ENCODE measurements at places on chromosomes 5 and 9. TPM values are rescaled to one million over a fixed set of nuclear protein-coding genes. Genes with fewer than 3 reads are reported as not detected.

- no peak for DNase-seq
Observed at GRCh38 chr5:1139331-1140170, 27.7 kb upstream of the SLC12A7 start.

Gene CATSPER3
- total RNA-seq: 0.44 TPM

GRCh38 chr5:65882278-65882677 lies 44.1 kb upstream of the ERBIN start:
- no peak for DNase-seq

- DNase-seq: no peak
Observed at GRCh38 chr9:103242025-103242424, 246.9 kb downstream of the CYLC2 start.

Gene GRM6
- total RNA-seq: 0.05 TPM

DNA sequence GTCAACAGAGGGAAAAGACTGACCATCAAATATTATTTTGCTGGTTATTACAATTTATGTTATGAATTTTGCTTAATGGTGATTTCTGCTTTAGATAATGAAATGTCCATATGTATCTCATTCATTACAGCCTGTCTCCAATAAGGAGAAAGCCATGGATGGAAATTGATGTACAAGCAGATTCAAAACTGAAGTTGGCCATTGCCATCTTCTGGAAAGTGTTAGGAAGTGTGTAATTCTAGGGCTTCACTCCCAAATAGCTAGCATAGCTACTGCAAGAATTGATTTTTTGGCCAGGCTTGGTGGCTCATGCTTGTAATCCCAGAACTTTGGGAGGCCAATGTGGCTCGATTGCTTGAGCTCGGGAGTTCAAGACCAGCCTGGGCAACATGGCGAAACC lies 45.8 kb downstream of the DYNC2I2 start:
- no peak for DNase-seq

Gene NDOR1
- 40.3 TPM for total RNA-seq

GRCh38 chr9:107261106-107261505 lies 22.0 kb upstream of the RAD23B start:
- no peak for DNase-seq

Gene ZNF454
- 4.3 TPM for total RNA-seq

GRCh38 chr5:135822959-135823358 lies 11.5 kb upstream of the SLC25A48 start:
- DNase-seq: no peak

DNA sequence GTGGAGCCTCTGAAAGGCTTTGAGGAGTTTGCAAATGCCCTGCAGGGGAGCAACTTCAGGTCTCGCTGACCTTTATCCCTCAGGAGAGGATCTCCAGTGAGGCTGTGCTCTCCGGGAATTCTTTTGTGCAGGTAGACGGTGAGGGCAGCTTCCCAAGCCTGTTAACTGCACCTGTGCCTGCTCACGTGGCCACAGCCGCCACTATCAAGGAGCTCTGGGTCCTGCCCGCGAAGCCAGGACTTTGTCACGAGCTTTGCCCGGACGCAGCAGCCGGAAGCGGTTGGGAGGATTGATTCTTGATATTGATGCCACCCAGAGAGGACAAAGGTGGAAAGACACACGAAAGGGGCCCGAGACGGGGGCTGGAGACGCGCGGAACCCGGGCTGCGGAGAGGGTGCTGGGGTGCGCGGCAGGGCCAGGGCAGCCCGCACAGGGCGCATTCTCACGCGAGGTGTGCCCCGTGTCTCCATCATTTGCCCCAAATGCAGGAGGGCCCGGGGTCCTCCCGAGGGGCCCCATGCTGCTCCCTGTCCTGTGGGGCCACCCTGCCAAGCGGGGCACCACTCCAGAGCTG lies 18.2 kb downstream of the SLC9A3 start:
- DNase-seq: no peak

- no peak for DNase-seq
Observed at GRCh38 chr5:57778501-57779091, 296.0 kb upstream of the ACTBL2 start.

GRCh38 chr5:178671602-178672144 lies 44.8 kb upstream of the CLK4 start:
- DNase-seq: no peak

- DNase-seq: peak; percentile 71
Observed at GRCh38 chr9:136711751-136712689, at the start of gene DIPK1B. DIPK1B (plus strand) TSS chr9:136712572; CDS start chr9:136712666, 94 bp downstream.

DNA sequence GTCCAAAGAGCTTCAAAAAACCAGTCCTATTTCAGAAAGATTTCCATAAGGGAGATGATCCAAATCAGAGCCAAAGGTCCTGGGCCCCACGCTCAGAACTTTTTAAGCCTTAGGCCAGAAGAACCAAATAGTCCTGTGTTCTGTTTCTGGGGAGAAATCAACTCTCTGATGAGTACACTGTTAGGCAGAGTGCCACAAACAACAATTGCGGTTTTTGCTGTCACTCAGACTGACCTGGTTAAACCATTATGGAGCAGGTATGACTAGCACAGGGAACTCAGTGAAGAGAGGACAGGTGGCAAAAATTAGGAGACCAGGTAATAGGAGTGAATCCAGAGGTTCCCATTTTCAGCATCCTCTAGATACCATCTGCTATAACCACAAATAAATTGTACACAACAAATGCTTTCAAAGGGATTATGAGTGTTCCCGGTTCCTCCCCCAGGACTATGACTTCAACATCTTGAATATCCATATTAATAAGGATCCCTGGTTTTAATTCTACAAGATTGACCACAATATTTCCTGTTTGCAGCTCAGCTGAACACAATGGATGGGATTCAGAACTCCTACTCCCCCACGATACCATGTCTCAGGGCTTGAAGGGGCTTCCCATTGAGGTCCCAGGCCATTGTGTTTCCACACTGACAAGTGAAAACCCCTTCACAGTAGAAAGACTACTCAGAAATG lies 52.1 kb upstream of the FREM1 start:
- DNase-seq: no peak

DNA sequence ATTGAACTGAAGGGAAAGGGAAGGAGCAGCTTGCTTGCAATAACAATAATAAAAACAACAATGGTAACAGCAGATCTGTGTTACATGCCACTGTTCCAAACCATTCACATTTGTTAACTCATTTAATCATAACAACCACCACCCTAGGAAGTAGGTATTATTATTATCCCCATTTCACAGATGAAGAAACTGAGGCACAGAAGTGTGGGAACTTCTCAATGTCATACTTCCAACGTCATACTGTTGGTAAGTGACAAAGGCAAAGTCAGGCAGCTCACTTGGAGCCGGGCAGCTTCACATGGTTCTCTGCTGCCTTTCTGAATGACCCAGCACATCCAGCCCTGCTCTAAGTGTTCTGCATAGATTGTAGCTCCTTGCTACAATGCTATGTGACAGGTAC lies 72.6 kb downstream of the FOXD1 start:
- no peak for DNase-seq

Gene PCDHGA12
- total RNA-seq: 2.1 TPM

- DNase-seq: no peak
Observed at GRCh38 chr5:66238435-66238834, 94.3 kb downstream of the SREK1 start.

GRCh38 chr9:21551401-21551800 lies 69.3 kb upstream of the IFNE start:
- no peak for DNase-seq

Gene PBX3
- total RNA-seq: 53.3 TPM

Measured in WTC11 (cell line).